Stimulated activated CD4-positive, alpha-beta T cell treated with anti-CD3 and anti-CD28 coated beads, Interleukin-1b, Interleukin-23, amount 100 ng/mL, for 48 hours (primary cell): ENCODE measurements at places on chromosomes 7 and 10.
A peak's percentile ranks its signal among the peaks of the same experiment; 100 is the strongest.

GRCh38 chr10:31508882-31509281, 189.9 kb downstream of the ZEB1 start:
- DNase-seq, result no peak

- no peak for DNase-seq
Measured at GRCh38 chr7:156139112-156139511, 326.8 kb upstream of the SHH start.

DNA sequence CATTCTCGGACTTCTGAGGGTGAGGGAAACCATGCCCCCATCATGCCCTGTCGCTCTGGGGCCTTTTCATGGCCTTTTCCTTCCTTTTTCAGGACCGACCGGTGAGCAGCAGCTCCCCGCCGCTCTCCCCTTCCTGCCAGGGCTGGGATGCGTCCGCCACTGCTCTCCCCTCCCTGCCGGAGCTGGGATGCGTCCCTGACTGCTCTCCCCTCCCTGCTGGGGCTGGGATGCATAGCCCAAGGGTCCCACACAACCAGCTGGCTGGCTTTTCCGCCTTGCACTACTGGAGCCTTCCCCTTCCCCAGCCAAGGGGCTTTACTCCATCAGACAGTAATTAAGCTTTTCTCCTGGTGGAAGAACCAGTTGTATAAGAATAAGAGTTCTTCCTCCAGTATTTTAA, 129.7 kb upstream of the COBL start:
- DNase-seq, result no peak

DNA sequence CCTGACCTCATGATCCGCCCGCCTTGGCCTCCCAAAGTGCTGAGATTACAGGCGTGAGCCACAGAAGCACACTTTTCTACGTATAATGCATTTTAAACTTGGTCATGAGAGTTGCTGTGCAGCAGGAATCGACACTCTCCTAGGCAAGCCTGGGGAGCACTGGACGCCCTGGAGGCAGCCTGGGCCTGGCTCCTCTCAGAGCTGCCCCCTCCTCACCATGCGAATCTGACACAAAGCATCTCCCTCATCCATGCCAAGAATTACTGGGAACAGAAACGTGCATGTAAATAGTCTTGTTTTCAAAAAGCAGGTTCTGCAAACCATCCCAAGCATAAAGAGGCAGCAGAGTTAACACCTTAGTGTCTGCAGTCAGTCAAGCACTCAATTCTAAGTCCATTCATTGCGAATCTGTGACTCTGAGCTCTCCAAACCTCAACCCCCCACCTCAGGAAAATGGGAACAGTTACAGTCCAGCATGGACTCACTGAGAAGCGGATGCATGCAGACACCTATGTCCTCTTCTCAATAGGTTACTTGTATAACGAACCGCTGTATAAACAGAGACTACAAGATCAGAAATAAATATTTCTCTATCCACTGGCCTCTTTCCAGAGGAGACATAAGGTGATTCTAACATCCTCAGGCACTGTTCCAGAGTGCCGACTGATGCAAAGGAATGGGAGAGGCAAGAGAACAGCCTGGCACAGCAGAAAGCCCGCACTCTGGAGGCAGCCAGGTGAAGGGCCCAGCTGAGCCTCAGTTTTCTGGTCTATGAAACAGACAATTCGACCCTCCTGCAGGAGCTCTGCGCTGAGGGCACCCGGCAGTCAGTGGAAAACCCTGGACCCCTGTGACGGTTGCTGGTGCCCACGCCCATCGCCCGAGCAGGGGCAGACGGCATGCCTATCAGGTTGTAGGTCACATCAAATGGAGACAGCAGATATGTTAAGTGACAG, 68.9 kb downstream of the MAD1L1 start:
- DNase-seq, result no peak

GRCh38 chr7:84578825-84579224, 384.2 kb upstream of the SEMA3A start:
- no peak for DNase-seq

DNA sequence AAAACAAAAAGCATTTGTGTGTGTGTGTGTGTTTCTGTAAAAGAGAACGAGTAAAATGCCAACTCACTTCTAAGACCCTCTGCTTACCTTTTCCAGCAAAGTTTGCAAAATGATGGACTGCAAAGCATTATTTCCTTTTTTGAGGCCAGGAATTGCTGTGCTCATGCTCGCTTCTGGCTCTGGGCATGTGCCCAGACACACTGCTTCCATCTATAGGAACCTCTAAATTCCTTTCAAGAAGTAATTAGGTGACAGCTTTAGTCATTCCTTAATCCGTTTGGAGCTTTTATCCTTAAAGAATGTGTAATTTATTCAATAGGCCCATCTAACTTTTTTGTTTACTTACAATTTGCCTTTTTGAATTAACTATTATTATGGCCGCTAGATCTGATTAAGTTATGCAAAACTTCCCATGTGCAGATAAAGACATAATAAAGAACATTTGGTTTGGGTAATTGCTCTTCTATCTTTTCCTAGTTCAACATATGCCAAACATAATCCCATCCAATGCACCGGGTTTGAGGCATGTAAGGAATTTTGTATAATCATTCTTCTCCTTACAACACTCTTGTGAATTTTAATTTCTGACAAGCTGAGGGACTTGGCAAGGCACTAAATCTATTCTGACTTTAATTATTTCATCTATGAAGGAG, 34.7 kb downstream of the A1CF start:
- no peak for DNase-seq

DNA sequence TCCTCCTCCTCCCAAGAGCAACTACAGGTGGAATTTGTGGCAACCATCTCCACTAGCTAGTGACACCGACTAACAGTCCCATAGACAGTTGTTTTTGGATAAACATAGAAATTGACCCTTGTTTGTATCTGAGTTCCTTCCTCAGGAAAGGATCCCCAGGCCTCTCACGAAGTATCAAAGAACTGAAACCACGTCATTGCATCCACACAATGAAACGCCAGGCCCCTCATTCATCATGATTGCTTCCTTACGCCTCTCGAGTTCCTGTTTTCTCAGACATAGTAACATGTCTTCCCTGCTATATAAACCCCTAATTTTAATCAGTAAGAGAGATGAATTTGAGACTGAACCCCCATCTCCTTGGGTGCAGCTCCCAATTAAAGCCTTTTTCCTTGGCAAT, 18.1 kb downstream of the SLC35G1 start:
- no peak for DNase-seq

DNA sequence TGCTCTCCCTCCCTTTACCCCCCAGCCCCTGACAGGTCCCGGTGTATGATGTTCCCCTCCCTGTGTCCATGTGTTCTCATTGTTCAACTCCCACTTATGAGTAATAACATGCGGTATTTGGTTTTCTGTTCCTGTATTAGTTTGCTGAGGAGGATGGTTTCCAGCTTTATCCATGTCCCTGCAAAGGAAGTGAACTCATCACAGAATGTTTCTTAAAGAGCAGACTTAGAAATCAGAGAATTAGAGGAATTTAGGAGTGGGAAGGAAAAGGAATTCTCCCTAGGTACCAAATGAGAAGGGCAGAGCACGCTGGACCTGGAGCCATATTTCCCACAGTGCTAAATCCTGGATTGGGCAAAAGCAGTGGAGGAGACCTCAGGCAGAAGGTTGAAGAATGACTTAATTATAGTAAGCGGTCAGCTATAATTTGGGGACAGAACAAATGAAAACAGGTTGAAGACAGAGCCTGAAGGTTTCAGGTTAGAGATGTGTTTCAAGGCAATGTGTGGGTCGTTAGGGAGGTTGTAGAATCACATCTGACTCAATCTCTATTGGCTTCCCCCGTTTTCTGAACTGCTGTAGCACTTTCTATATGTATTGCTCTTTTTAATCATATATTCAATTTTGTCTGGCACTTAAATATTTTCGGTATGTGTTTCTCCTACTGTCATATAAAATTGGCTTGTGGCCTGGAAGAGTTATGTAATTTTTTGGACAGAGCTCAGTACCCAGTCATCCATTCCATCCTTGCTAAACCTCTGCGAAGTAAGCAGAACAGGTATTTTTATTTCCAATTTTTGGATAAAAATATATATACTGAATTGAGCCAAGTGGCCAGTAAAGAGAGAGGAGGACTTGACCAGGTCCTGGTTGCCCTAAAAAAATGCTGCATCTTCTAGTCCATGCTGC, 210.5 kb upstream of the KLF6 start:
- no peak for DNase-seq

- DNase-seq, result no peak
Measured at GRCh38 chr7:27128776-27129728, 1.5 kb downstream of the HOXA4 start.

DNA sequence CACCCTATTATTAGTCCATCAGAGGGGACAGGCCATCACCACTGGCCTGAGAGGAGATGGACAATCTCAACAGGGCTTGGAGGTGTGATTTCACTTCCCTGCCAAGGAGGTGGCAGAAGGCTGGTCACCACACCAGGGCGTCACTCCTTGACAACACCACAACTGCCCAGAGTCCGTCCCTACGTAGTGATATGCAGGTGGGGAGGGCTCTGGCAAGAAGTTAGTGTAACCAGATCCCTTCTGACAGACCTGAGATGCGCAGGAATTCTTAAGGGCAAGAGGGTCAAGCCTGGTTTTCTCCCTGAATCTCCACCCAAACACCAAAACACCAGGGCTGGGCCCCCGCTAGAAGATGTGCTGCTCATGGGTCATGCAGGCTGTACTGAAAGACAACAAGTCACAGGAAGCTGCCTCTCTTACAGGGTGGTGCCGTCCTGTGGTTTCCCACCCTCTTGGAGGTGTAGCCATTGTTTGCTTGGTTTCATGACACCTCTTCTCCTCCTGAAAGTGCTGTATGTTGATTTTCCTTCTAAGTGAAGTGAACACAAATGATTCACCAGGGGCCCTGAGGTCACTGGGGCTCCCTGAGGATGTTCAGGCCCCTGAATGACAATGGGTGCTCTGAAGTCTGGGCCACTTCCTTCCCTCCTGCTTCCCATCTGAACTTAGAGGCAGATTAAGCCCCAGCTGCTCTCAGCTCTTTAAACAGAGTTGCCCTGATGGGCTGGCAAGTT, 27.1 kb downstream of the ATXN7L1 start:
- DNase-seq, result peak; percentile 77

DNA sequence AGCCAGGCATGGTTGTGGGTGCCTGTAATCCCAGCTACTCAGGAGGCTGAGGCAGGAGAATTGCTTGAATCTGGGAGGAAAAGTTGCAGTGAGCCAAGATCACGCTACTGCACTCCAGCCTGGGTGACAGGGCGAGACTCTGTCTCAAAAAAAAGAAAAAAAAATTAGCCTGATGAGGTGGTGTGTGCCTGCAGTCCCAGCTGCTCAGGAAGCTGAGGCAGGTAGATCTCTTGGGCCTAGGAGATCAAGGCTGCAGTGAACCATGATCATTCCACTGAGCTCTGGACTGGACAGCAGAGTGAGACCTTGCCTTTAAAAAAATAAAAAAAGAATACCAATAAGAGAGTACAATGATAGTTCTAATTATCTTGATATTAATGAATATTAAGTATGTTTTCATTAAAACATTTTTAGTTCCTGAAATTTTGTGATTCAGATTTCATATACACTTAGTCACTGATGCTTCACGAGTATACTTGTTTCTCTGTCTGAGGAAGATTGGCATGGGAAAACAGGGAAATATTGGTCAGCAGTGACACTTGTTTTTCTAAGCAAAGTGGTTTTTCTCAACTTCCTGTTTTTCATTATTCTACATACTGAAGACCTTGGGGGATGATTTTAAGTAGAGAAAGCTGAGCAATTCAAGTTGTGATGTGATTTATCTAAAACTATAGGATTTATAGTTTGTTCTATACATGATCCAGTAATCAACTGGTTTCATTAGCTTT, 76.8 kb downstream of the ADK start:
- DNase-seq, result no peak

- DNase-seq, result no peak
Measured at GRCh38 chr7:29458933-29459332, 104.7 kb upstream of the PRR15 start.

GRCh38 chr10:28180654-28181053, 122.2 kb downstream of the MPP7 start:
- DNase-seq, result no peak

- DNase-seq, result no peak
Measured at GRCh38 chr10:86671419-86671818, 3.1 kb downstream of the LDB3 start.

GRCh38 chr7:117916309-117916708, 43.1 kb upstream of the CTTNBP2 start:
- DNase-seq, result no peak

DNA sequence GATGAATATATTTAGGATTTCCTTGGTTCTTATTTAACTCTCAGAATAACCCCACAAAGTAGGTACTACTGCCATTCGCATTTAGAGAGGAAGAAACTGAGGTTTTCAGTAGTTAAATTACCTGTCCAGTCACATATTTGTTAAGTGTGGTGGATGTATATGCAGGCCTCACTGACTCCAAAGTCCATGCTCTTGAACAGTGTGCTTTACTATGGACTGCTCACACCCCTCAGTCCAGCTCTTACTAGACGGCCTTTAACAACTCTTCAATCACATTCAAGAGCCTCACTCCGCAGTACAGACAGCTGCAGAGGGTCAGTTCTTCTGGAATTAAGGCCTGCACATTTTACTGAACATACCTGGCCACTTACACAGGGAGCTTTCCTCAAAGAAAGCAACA, 36.2 kb downstream of the ZNF248 start:
- no peak for DNase-seq

GRCh38 chr10:23453465-23453864, 14.6 kb downstream of the OTUD1 start:
- DNase-seq, result no peak

GRCh38 chr7:98119256-98119918, 12.7 kb downstream of the LMTK2 start:
- no peak for DNase-seq

GRCh38 chr10:77071001-77071511, 566.6 kb downstream of the KCNMA1 start:
- DNase-seq, result no peak

- no peak for DNase-seq
Measured at GRCh38 chr7:103894656-103895596, 94.5 kb downstream of the RELN start.

GRCh38 chr7:150003304-150003810, 129.6 kb downstream of the ATP6V0E2 start:
- no peak for DNase-seq

GRCh38 chr7:48681006-48681405, 243.3 kb upstream of the CDC14C start:
- no peak for DNase-seq

DNA sequence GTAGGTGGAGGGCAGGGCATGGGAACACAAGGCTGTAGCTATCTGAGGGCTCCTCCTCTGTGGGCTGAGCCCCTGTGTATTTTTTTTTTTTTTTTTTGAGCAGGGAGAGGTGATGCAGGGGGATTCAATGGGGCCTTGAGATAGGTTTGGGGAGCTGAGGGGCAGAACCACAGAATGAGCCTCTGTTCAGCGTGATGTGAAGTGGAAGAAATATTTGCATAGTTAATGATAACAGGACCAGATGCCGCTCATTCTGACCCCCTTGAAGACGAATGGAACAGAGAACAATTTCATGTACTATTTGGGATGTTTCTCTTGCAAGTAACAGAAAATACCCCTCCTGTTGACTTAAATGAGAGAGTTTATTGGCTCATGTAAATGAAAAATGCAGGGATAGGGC, 69.7 kb upstream of the EMX2 start:
- DNase-seq, result no peak

- no peak for DNase-seq
Measured at GRCh38 chr7:73991522-73992100, 36.4 kb upstream of the ELN start.

- DNase-seq, result no peak
Measured at GRCh38 chr10:125711110-125711750, 8.3 kb upstream of the EDRF1 start.

GRCh38 chr7:126881315-126881714, 371.4 kb downstream of the GRM8 start:
- no peak for DNase-seq

- no peak for DNase-seq
Measured at GRCh38 chr10:131079314-131079713, 232.2 kb downstream of the TCERG1L start.
